Left lobe of liver (tissue), 2 donors: ENCODE measurements at places on chromosomes 7 and 10. TPM values are rescaled to one million over a fixed set of nuclear protein-coding genes. Genes with fewer than 3 reads are reported as not detected.

DNA sequence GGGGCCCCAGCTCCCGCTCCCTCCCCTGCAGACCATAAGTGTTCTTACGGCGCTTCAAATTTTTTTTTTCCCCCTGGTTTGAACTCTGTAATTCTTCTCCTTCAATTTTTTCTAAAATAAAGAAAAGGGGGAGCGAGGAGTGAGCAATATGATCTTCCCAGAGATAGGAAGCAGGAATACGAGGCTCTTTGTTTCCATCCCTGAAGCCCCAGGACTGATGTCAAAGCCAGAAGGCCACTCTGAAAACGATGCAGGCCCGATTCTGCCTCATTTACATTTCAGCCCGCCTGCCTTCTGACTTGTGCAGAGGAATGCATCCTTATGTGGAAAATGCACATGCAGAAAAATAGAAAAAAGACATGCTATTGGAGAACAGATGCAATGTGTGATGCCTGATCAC is 401.5 kb upstream of the MKI67 start:
- DNase-seq: no peak

DNA sequence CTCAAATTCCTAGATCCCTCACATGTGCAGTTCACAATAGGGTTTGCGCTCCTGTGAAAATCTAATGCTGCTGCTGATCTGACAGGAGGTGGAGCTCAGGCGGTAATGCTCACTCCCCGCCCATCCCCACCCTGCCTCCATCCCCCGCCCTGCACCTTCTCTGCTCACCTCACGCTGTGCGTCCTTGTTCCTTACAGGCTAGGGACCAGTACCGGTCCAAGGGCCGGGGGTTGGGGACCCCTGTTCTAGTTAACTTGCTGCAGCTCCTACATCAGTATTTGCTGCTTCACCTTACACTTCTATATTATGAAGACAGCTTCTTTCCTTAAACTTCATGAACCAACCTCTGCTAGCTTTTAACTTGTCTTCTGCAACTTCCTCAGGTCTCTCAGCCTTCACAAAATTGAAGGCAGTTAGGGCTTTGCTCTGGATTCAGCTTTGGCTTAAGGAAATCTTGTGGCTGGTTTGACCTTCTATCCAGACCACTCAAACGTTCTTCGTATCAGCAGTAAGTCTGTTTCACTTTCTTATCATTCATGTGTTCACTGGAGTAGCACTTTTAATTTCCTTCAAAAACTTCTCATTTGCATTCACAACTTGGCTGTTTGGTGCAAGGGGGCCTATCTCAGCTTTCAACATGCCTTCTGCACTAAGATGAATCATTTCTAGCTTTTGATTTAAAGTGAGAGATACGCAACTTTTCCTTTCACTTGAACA is 1.7 kb upstream of the TNKS2 start:
- DNase-seq: peak; percentile 54

NRCAM gene
- 1.1 TPM for total RNA-seq

DNA sequence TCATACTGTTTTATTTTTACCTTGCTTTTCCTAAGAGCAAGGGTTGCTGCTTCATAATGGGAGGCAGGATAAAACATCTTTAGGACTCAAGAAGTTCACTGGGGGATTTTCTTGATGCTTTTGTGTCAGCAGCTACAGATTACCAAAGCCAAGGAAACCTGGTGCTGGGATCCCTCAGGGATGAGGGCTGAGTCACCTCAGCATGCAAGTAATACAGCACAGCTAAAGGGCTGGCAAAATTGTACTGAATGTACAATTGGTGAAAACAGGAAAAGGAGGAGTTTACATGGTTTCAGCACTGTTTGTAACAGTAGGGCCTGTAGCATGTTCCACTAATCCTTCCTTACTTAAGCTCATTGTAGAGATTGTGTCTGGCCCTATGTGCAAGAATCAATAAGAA is 1056.8 kb downstream of the SORCS1 start:
- DNase-seq: no peak

EN2 gene
- total RNA-seq: not detected

GRCh38 chr10:34323192-34323591 is 491.9 kb downstream of the PARD3 start:
- no peak for DNase-seq

DNA sequence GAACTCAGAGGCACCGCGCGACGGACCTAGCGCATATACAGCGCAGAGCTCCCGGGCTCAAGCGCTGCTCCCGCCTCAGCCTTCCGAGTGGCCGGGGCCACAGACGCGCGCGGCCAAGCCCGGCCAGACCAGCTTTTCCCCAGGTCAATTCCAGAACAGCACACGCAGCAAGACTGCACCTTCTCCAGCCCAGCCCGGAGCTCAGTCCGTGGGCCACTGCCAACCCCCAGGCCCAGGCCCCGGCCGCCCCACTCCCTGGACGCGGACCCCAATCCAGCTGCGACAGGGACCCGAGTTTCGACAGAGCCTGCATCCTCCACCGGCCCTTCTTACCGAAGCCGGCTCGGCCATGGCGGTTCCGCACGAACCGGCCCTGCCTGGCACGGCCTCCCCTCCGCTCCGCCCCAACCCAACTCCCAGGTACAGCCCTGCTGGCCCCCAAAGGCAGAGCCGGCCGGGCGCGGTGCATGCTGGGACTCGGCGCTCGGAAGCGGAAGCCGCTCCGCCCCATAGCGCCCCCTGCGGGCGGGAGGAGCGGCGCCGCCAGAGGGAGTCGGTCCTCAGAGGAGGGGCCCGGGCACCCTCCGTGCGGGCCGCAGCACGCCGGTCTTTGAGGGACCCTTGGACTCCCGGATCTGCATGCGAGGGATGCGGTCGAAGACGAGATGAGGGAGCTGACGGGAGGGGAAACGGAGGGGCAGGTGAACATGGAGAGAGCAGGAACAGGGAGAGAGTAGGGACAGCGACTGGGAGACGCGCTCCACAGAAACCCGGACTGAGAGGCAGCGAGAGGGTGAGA is at the start of gene ZNF425:
Gene ZNF425, minus strand, starts transcription at position 462 of the 799 bp plus-strand sequence. Its CDS starts 111 bp downstream, at position 351.
- peak; percentile 96 for DNase-seq

GRCh38 chr10:88193018-88193417 is 329.6 kb downstream of the PTEN start:
- no peak for DNase-seq

PAX4 gene
- not detected for total RNA-seq

DNA sequence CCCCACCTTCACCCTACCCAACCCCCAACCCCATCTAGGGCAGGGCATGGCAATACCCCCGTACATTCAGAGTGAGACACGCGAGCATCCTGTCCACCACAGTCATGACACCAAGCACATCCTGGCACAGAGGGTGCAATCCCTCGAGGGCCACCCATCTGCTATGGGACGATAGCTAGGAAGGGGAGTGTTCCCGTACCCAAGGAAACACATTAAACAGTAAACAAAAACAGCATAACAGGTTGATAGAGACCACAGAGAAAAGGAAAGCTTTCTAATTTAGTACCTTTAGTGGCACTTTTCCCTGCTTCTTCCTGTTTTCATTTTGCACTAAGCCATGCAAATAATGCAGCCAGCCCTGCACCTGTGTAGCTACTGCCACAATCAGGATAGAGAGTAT is 2.3 kb upstream of the SMKR1 start:
- DNase-seq: no peak

CLCN1 gene
- not detected for total RNA-seq

CADPS2 gene
- 13.2 TPM for total RNA-seq

CHAT gene
- total RNA-seq: not detected

AKR1C2 gene
- total RNA-seq: 1,010 TPM

AMZ1 gene
- total RNA-seq: 0.83 TPM

DNA sequence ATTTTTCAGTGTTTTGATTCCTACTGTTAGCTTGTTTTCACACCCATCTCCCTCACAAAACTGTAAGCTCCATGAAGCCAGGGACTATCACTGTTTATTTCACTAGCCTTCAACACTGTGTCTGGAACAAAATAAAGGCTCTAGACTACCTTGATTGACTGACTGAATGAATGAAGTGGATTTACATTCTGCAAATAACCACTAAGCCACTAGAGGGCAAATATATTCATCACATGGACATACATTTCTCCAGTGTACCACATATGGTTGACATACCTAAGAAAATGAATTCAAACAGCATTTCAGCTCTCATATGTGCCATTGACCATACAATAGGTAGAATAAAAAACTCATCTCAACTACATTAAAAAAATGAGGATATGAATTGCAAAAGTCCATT is 185.9 kb downstream of the RAB11FIP2 start:
- no peak for DNase-seq

DRGX gene
- total RNA-seq: not detected

CRYGN gene
- total RNA-seq: not detected

WEE2 gene
- total RNA-seq: not detected

GRCh38 chr7:35519971-35520809 is 174.7 kb downstream of the HERPUD2 start:
- peak; percentile 78 for DNase-seq

PRSS2 gene
- 53.2 TPM for total RNA-seq

DNA sequence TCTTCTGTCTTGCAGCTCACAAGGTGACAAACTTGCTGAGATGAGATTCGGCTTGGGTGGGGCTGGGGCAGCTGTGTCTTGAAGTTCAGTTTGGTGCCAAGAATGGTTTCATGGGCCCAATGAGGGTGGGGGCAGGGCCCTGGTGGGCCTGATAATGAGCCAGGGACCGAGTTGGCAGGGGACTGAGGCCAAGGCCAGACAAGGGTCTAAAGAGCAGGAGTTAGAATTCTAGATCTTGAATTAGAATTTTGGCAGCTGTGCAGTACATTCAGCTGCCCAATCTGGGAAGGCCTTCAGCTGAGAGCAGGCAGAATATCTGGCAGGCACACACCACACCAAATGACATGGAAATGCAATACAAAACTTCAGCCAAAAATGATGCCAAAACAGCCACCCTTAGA is 1.5 kb upstream of the JAZF1 start:
- peak; percentile 48 for DNase-seq

DNA sequence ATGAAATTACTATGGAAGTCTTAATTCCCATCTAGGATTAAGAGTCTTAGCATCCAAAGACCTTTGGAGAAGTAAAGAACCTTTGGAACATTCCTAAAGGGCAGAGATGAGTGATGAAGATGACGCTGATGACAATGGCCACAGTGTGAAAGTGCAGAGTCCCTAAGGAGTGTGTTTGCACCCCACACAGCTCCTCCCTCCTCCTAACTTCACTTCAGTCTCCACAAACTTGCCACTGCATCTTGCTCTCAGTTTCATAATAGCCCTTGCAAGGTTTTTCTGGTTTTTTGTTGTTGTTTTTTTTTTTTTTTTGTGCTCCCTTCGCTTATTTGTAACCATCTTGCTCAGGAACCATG is 117.5 kb upstream of the ANLN start:
- DNase-seq: no peak
